Activated naive CD8-positive, alpha-beta T cell treated with anti-CD3 and anti-CD28 coated beads for 36 hours (primary cell): ENCODE measurements at places on chromosomes 7 and 10.
A peak's percentile ranks its signal among the peaks of the same experiment; 100 is the strongest.

GRCh38 chr10:102243309-102243708, 2.0 kb upstream of the PITX3 start:
- DNase-seq: no peak

DNA sequence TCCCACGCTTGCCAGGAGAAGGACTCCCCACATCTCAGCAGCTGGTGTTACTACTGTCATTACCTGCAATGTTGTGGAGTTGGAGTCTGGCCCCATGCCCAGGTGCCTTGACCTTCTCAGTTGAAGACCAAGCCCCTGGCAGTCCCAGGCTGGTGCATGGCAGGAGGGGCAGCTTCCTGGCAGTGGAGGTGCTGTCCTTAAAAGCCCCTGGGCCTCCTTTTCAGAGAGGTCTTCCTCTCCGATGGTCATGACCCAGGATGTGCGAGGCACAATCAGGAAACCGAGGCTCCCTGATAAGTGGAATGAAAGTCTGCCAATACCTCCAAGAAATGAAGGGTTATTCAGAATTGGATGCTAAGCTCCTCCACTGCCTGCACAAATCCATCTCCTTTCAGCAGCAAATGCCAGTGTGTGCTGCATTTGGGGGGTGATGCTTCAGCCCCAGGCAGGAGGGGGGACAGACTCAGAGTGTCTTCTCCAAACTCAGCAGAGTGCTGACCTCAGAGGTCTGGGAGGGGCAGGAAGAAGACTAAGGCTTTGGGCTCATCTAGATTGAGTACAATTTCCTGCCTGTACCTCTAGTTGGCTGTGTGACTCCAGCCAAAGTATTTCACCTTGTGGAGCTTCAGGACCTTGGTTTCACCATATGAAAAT, 97.0 kb upstream of the DDC start:
- no peak for DNase-seq

DNA sequence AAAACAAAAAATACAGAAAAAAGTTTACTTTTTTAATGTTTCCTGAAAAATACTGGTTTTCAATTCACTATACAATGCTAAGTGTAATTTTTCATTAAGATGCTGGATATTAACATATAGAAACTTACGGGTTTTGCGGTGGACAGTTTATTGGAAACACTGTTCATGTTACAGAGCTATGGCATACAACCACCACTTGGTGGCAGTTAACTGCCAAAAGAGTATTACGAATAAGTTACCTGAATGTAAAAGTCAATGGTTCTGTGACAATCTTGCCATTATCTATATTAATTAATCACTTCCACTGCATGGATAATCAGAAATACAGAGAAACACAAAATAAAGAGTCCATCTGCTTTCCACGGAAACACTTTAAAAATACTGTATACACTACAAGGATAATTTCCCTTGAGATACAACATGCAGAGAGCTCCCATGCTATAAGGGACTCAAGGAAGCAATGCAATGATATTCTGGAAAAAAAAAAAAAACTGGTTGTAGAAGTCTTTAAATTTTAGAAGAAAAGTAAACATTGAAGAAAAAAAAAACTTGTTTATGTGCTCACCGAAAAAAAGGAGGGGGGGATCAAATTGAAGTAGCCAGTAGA, 97.0 kb downstream of the TPK1 start:
- no peak for DNase-seq

GRCh38 chr10:43255634-43256431, 11.0 kb downstream of the RASGEF1A start:
- peak; percentile 29 for DNase-seq

- DNase-seq: no peak
These were observed 55.3 kb upstream of the FAM204A start for GRCh38 chr10:118397391-118397790.

GRCh38 chr7:39051707-39052106, 74.0 kb downstream of the POU6F2 start:
- DNase-seq: no peak

GRCh38 chr7:135974667-135975066, 2.5 kb downstream of the MTPN start:
- no peak for DNase-seq

- no peak for DNase-seq
These were observed 56.5 kb downstream of the SHTN1 start for GRCh38 chr10:116948530-116948870.

- DNase-seq: no peak
These were observed 9.7 kb downstream of the DPYSL4 start for GRCh38 chr10:132196178-132197113.

GRCh38 chr10:85789125-85789524, 577.5 kb downstream of the GRID1 start:
- no peak for DNase-seq

DNA sequence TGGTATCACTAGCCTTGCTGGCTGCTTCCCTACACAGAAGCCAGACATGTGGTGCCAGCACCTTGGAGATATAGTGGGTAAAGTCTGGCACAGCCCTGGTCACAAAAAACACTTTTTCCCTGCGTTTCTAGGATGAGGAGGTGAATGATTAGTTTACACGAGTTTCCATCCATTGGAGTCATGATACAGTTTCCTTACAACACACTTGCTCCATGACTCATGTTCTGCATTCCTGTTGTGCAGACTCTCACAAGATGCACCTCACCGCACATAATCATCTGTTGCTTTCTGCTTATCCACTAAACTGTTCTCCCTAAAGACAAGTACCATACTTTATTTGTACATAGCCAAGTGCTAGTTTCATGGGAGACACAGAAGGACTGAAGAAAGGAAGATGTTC, 747.1 kb upstream of the GALNT17 start:
- DNase-seq: no peak

- DNase-seq: peak; percentile 78
These were observed 742 bp downstream of the LMBR1 start for GRCh38 chr7:156892081-156892800.

DNA sequence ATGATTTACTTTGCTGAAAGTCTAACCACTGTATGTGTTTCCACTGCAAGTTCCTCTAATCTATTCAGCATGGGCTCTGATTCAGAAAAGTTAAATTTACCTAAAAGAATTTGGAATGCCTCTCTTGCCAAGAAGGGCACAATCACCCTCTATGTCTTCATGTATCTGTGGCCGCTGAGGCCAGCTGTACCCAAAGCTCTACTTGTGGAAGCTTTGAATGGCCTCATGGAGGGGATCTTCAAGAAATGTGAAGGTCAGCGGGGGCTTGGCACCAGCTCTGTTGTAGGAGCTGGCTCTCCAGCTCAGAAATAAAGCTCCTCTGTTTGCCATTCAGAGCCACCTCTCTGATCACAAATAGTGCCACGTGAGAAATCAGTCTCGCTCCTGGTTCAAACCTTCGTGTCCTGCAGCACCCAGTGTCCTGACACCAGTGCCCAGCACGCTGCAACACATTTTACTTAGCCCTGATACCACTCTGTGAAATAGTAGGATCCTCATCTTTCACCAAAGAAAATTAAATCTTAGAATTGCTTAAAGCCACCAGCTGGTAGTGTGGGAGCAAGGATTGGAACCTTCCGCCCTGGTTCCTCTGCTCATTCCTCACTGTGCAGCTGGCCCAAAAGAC, 61.1 kb downstream of the PKD1L1 start:
- no peak for DNase-seq

GRCh38 chr7:111528331-111528730, 34.0 kb downstream of the IMMP2L start:
- DNase-seq: peak; percentile 5

GRCh38 chr7:41822259-41822817, 119.4 kb upstream of the INHBA start:
- DNase-seq: no peak

GRCh38 chr10:36412942-36413341, 712.5 kb upstream of the ANKRD30A start:
- DNase-seq: no peak

- no peak for DNase-seq
These were observed 77.1 kb downstream of the ITGB8 start for GRCh38 chr7:20407585-20408466.

- no peak for DNase-seq
These were observed 496.9 kb downstream of the CCSER2 start for GRCh38 chr10:84825330-84825729.

DNA sequence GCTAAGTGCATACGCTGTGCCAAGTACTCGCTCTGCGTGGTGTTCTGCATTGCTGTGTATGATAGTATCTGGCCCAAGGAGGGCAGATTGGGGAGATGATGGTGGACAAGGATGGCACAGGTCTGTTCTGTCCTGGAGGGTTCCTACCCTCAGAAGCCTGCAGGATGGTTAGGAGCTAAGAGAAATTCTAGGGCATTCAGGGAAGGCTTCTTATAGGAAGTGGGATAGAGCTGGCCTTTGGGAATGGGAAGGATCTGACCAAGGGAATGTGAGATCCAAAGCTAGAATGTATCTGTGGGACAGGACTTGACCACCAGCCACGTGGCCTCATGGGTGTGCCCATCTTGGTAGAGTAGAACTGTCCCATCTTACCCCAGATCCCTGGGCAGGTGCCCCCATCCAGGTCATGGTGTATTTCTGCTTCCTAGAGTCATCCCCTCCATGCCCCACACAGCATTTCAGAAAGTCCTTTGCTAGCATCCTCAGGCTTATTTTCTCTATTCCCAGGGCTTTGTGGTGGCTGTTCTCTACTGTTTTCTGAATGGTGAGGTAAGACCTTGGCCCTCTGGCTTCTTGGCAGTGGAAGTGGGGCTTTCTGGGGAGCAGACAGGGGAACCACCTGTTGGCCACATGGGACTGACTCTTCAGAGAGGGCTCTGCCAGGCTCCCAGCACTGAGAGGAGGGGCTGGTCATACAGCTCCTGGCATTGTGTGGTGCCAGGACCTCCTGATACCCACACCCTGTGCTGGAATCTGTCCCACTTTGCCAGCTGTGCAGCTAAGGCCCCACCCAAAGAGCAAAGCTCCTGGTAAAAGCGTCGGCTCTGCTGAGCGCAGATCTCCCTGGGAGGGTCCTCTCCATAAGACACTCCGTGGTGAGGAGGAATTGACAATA, 52.5 kb downstream of the ADCYAP1R1 start:
- DNase-seq: no peak

DNA sequence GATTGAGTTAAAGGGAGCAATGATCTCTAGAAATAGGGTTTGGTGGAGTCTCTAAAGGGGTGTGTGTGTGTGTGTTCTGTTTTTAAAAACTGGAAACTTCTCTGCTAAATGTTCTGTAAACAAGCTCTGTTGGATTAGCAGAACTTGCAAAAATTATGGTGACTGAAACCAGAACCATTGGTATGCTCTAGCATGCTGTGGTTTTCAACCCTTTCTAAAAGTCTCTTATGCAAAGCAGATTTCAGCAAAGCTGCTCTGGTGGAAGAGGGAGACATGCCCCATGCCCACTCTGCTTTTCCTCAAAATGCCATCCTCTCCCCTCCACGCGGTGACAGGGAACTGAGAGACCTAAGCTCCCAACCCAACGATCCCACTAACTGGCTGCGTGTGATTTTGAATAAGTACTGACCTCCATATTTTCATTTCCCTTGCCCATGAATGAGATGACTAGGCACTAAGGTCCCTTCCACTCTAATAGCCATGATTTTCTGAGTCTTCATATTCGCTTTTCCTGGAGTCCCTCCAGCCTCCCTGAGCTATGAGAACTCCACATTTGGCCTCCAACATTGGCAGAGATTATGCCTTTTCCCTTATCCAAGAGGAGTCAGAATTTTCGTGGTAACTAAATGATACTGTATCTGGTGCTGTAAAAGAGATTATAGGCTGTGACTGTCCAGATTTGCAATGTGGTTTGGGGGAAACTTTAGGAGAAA, 117.3 kb upstream of the PALS2 start:
- no peak for DNase-seq

- no peak for DNase-seq
These were observed 321.0 kb downstream of the WDR37 start for GRCh38 chr10:1377231-1377630.

DNA sequence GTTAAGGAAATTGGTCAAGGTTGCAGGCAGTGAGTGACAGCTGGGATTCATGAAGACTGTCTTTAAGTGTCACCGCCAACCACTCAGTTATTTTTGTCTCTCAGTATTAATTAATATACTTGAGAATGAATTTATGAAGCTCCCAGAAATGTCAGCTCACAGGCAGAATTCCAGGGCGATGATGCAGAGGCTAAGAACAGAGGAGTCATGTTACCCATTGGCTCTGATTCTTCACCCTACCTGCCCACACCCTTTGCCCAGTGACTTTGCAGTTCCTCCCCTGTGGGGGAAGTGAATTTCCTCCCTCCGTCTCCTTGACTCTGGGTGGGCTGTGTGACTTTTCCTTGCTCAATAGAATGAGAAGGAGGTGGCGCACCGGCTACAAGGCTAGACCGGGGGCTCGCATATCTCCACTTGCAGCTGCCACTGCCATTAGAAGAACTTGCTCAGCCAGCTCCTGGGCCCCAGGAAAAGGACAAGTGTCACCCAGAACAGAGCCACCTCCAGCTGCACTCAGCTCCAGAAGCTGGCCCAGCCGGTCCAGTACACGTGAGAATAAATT, 157.1 kb upstream of the PRKCQ start:
- DNase-seq: no peak

- DNase-seq: no peak
These were observed 15.7 kb upstream of the MSRB2 start for GRCh38 chr10:23079700-23080099.

DNA sequence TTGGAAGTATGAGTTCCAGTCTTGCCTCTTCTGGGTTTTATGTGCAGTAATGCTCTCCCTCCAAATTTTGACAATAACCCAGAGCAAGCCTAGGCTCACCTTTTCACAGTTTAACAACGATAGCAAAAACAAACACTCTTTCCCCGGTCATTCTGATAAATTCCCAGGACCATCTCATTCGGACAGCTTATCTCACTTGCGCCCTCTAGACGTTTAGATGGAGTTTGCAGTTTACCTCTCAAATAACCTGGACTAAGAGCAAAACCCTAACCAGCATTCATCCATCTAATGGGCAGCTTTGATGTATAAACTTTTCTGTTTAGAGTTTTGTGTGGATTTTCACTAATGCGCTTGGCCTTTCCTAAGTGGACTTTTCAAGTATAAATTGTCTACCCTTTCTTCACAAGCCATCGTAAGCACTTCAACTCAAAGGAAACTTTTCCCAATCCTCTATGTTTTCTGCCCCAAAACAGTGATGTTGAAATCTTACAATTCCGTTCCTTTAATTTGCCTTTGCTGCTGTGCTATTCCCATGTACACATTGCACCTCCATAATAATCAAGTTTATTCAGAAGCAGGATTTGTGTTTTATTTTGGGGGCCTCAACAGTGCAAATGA, 114.9 kb downstream of the HDAC9 start:
- no peak for DNase-seq

DNA sequence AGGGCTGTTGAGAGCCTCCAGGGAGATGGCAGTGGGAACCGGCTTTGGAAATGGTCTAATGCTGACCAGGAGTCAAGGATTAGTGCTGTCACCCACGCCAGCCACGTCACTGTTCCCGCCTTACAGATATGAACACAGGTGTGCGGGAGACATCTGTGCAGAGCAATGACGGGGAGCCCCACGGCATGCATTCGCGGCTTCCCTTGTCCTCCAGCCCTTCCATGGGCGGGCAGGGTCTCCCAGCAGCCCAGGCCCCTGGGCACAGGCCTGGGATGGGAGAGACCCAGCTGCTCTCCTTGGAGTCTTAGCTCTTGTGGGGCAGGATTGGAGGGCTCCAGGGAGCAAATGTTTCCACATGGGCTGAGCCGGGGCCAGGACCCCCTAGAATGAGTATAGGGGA, 94.2 kb downstream of the MYL10 start:
- no peak for DNase-seq

- peak; percentile 7 for DNase-seq
These were observed 72.2 kb downstream of the VTI1A start for GRCh38 chr10:112519133-112519761.

GRCh38 chr7:31084226-31084625, 32.1 kb downstream of the ADCYAP1R1 start:
- no peak for DNase-seq

- DNase-seq: no peak
These were observed 14.7 kb downstream of the FKBP6 start for GRCh38 chr7:73342645-73343044.
